ENCODE measurements at places on chromosomes 3 and 15.

- DNase-seq = no peak
Observed at GRCh38 chr3:127640042-127640355, 11.0 kb downstream of the PODXL2 start.

GRCh38 chr15:62307551-62307950 is 142.5 kb upstream of the C2CD4B start:
- DNase-seq = no peak

- no peak for DNase-seq
Observed at GRCh38 chr3:159137949-159138348, 336.1 kb downstream of the MFSD1 start.

- DNase-seq = no peak
Observed at GRCh38 chr3:170809975-170810357, 60.0 kb downstream of the RPL22L1 start.

DNA sequence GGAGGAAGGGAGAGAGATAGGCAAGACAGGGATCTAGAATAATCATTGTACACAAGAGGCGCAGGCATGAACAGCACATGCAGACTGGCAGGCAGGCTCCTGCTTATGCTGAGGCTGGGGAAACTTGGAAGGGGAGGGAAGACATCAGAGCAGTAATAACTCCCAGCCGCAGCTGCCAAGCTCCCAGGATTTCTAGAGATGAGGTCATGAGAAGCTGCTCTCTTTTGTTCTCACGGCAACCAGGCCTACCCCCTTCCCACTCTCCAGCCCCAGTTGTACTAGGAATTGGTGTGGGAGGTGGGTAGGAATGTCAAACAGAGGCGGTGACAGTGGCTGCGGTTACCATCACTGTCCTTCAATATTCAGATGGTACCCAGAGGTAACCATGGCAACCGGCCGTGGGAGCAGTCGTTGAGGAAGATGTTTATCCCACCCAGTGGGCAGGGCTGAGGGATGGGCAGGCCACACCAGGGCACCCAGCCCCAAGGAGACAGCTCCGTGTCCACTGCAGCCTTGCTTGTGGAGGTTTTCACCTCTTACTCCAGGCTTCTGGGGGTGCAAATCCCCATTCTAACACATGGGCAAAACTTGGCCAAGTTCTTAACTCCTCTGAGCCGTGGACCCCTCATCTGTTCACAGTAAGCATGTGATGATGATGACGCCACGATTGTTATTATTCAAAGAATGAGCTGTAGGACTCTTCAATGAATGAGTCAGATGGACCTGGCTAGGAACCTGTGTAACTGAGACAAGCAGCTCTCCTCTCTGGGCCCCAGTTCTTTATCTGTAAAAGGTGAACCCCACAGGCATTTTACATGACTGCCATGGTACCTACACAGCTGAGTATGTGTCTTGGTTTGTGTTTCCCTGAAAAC is 360.8 kb upstream of the PROK2 start:
- DNase-seq = no peak

DNA sequence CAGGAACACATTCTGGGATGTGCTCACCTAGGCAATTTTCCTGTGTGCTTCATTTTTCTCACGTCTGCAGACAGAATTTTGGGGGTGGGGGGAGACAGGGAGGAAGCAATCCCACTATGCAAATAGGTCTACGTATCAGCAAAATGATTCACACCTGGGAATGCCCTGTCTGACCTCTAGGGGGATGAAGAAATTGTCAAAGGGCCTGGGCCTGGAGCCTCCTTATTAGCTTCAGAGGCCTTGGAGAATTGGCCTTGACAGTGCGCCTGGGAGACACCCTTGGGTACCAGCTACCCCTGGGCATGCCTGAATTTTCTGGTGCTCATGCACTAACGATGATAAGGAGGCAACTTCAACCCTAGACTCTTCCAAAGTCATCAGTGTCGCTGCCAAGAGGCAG is 207.5 kb downstream of the CADPS start:
- no peak for DNase-seq

GRCh38 chr3:27905625-27906024 is 183.5 kb upstream of the EOMES start:
- DNase-seq = peak; percentile 38

- DNase-seq = no peak
Observed at GRCh38 chr3:43879166-43879565, 188.4 kb downstream of the ABHD5 start.

DNA sequence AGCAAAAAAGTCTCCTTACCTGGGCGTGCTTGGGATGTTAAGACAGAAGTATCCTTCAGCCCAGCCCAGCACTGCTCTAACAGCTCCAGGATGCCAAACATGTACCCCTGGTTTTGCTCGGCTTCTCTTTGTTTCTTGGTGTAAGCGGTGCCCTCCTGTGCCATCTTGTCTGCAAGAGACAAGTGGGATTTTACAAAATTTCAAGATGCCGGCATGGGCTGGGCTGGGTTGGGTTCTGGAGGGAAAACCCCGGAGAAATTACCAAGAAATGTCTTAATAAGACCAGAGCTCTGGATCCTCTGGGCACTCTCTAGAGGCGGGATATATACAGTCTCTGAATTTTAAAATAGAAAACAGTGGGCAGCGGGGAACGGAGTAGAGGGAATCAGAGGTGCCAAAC is 4.6 kb upstream of the SOX14 start:
- no peak for DNase-seq

DNA sequence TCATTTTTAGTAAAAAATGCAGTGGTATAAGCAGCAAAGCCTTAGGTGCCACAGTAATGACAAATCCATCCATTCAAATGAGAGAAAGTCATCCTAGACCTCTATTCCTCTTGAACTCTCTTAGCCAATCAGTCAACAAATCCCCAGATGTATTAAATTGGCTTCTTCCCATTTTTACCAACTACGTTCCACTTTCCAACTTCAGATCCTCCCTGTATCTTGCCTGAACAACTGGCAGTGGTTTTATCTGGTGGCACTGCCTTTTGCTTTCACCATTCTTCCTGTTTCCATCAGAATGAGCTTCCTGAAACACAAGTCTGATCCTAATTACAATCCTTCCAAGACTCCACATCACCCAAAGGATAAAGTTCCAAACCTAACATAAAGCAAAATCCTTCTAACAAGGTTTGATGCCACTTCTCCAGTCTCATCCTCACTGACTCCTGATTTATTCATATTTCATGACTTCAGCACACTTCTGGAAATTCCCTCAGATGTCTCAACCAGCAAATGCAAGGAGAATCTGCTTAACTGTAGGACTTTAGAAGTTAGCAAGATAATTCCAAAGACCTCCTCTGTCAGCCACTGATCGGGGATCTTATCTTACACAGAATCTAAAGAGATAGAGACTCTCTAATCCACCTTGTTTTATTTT is 69.8 kb upstream of the SLC4A7 start:
- no peak for DNase-seq

DNA sequence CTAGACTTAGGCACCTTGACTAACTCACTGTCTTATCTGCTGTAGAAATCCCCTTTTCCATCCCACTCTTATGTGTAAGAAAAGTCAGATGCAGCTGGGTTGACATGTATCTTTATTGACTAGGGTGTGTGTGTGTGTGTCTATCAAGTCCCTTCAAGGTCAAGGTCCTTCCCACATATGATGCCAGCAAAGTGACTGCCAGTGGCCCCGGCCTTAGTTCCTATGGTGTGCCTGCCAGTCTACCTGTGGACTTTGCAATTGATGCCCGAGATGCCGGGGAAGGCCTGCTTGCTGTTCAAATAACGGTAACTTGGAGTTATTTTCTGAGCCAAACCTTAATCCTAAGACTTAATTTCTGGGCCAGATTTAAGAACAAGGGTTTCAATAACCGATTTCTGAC is 76.3 kb downstream of the DNASE1L3 start:
- DNase-seq = no peak

GRCh38 chr3:9902372-9903237 is at the start of gene IL17RE:
TSS of gene IL17RE (plus strand) at chr3:9902848. CDS start at chr3:9902933, 85 bp downstream.
- no peak for DNase-seq

DNA sequence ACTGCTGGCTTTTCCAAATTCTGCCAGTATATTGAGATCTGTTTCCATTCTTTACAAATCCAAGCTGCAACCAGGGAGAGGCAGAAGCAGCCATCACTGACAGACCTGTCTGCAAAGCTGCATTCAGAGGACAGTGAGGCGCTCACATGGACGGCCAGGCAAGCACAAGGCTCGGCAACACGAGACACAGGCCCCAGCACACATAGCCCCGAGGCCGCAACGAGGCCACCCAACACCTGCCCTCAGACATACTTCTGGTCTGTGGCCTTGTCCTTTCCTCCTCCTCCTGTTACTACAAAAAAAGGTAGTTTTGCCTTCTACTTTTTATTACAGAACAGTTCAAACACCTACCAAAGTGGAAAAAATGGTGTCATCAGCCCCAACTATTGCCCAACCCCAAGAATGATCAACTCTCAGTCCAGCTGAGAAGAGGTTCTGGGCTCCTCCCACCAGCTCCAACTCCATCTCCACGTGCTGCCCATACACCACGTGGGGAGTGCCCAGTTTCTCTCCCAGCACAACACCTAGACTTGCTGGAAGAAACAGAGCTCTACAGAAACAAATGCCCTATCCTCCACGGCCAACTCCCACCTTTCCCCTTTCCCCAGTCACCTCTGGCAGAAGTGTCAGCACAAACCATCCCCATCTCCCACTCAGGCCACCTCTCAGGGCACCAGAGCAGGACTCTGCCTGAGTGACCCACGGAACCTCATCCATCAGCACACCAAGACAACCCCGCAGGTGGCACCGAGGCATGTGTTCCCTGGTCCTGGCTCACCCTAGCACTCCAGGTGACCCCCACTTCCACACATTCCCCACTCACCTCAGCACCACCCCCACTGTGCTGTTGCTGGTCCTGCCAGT is 7.4 kb downstream of the ZXDC start:
- DNase-seq = no peak

GRCh38 chr15:90001062-90001682 is at the start of gene ZNF710:
TSS of gene ZNF710 (plus strand) at chr15:90001324. CDS start at chr15:90067138, 65,814 bp downstream.
- no peak for DNase-seq

DNA sequence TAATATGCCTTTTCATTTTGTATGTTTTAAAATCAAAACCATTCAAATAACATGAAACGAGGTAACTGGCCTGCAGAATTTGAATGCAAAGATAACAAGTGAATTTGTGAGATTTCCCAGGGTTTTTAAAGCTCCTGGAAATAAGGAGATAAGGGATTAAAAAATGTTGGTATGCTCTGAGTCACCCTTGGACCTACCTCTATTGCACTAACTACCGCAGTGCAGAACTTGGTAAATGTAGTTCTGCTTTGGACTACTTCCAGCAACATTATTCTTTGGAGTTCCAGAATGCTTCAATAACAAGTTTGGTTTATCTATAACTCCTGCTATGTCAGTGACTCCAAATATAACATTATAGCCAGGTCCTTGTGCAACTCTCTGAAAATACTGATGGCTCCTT is 201.7 kb downstream of the GAP43 start:
- DNase-seq = no peak

- no peak for DNase-seq
Observed at GRCh38 chr15:40964006-40964405, 10.7 kb downstream of the CHAC1 start.

Measured in naive thymus-derived CD8-positive, alpha-beta T cell (primary cell).